Fibroblast of mammary gland (primary cell): ENCODE measurements at places on chromosomes 6 and 20.

- DNase-seq: peak; percentile 97
Measured at GRCh38 chr6:139402876-139403386, 28.5 kb upstream of the CITED2 start.

DNA sequence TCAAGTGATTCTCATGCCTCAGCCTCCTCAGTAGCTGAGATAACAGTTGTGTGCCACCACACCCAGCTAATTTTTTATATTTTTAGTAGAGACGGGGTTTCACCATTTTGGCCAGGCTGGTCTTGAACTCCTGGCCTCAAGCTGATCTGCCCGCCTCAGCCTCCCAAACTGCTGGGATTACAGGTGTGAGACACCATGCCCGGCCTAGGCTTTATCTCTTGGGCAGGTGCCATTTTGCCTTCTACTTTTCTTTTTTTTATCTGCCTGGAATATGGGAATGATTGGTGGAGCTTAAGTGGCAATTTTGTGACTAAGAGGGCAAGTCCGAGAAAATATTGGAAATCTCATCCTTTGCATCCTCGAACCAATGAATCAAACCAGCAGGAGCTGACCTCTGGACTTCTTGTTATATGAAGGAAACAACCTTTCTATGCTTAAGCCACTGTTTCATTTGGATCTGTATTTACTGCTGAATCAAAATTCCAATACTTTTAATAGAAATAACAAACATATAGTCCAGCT is 128.9 kb upstream of the ZNF217 start:
- no peak for DNase-seq

- no peak for DNase-seq
Measured at GRCh38 chr6:39328066-39328465, 5.6 kb upstream of the KCNK16 start.

DNA sequence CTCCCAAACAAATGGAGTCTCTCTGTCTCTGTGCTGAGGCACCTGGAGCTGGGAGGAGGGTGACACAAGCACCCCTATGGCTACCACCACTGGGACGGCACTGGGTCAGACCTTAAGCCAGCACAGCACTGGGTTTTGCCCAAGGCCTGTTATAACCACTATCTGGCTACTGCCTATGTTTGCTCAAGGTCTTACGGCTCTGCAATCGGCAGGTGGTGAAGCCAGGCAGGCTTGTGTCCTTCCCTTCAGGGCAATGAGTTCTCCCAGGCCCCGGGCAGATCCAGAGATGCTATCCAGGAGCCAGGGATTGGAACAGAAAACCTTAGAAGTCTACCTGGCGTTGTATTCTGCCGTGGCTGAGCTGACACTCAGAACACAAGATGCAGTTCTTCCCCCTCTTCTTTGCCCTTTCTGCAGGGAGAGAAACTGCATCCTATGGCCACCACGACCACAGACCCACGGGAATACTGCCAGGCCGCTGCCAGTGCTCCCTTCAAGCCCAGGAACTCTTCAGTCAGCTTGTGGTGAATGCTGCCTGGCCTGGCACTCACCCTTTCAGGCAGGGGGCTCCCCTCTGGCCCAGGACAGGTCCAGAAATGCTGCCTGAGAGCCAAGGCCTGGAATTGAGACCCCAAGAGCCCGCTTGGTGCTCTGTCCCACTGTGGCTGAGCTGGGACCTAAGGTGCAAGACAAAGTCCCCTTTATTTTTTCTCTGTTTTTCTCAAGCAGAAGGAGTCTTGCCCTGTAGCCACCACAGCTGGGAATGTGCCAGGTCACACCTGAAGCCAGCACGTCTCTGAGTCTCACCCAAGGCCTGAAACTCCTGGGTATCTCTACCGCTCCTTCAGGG is 67.0 kb upstream of the FRMD1 start:
- DNase-seq: no peak
